Stimulated activated CD4-positive, alpha-beta T cell treated with anti-CD3 and anti-CD28 coated beads, Interleukin-2, amount 100 ng/mL, for 48 hours (primary cell): ENCODE measurements at places on chromosomes 11 and 22.

GRCh38 chr11:66470015-66470414, 3.3 kb downstream of the PELI3 start:
- no peak for DNase-seq

DNA sequence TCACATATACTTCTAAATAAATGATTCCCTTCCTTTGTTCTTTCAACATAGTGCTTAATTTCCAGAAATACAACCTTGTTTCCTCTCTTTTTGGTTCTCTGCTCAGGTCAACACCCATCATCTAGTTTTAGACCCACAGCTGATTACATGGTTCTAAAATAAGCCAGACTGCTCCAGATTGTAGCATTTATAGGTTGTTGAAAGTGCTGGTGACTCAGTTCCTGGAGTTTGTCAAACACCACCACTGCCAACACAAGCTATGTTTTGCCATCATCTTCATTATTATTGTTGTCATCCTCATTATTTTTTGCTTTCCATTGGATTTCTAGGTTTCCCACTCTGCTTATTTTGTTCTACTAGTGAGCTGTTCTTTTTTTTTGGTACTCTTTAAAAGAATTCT, 22.3 kb upstream of the MMP20 start:
- no peak for DNase-seq

DNA sequence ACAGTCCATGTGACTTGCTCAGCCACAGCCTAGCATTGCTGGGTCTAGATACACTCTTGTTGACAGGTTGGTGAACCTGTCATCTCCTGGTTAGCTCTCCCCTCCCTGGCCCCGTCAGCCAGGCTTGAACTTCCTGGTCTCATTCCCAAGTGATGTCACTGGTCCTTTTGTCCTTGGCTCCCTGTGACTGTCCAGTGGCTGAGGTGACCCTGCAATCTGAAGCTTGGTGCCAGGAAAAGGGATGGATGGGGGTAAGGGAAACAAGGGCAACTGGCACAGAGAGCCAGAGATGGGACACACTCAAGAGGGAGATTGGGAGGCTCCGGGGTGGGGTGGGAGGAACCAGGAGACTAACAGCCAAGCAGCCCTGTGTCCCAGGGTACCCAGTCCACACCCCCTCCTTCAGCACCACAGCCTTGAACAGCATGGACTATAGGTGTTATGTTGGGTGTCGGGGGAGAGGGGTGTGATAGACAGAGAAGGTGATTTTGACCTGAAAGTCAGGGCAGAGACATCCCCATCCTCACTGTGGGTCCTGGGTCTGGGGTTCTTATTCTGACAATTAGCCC, 63.8 kb upstream of the THY1 start:
- no peak for DNase-seq

- DNase-seq: no peak
Measured at GRCh38 chr22:39405346-39406085, 5.9 kb downstream of the TAB1 start.

- DNase-seq: peak; percentile 95
Measured at GRCh38 chr11:65888163-65888814, at the start of gene FIBP. FIBP (minus strand) TSS chr11:65888471; CDS start chr11:65888418, 53 bp downstream.

- DNase-seq: no peak
Measured at GRCh38 chr11:2084721-2085120, 54.5 kb downstream of the IGF2 start.

DNA sequence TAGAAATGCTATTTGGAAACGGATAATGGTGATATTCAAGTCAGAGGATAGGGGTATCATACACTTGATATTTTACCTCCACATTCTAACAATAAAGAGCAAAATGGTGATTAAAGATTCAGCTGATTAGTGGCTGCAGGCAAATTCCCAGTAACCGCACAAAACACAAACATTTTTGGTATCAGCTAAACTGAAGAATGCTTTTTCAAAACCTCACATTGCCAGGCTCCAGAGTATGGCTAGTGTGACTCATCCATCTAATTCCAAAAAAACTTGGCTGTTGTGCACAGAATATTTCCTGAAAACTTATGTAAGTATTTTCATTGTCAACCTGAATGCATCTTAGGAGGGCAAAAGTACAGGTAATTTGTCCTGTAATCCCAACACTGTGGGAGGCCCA, 10.9 kb downstream of the SRPRA start:
- DNase-seq: no peak

DNA sequence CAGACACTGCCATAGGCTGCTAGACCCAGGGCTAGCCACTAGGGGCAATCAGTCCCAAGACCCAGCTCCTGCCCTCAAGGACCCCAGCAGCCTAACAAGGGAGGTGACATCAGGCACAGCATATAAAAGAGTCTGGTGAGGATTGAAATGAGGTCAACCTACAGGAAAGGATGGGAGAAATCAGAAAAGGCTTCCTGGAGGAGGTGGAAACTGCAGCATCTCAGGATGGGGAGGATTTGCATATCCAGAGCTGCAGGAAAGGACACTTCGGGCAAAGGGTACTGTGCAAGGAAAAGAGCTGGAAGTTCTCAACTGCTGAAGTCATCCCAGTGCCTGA, 2.9 kb upstream of the ARFGAP2 start:
- DNase-seq: no peak

DNA sequence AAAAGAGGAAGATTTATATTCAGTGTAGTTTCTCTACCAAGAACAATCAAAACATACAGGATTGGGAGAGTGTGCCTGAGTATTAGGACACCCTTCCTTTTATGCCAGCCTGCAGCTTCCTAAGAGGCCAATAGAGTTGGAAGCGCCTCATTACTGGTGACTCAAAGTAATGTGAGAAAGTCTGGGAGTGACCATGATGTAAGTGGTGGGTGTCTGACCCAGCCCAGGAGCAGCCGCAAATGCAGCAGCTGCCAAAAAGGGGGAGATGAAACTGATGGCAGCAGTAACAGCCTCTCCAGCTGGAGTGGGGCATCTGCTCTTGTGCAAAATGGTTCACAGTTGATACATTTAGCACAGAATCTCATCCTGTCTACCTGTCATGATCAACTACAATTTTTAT, 62.0 kb downstream of the ZNF280B start:
- no peak for DNase-seq

- no peak for DNase-seq
Measured at GRCh38 chr11:83220260-83220659, 26.7 kb downstream of the ANKRD42 start.

- no peak for DNase-seq
Measured at GRCh38 chr11:134101282-134101681, 32.4 kb downstream of the JAM3 start.

- no peak for DNase-seq
Measured at GRCh38 chr11:85699957-85700741, 14.2 kb upstream of the CCDC89 start.

- no peak for DNase-seq
Measured at GRCh38 chr11:113644605-113645004, 61.5 kb downstream of the TMPRSS5 start.

GRCh38 chr11:22491555-22492225, 133.9 kb downstream of the FANCF start:
- DNase-seq: no peak

- DNase-seq: no peak
Measured at GRCh38 chr22:26325641-26326040, 103.4 kb upstream of the ASPHD2 start.

GRCh38 chr11:77748266-77748665, 72.3 kb downstream of the RSF1 start:
- DNase-seq: no peak

GRCh38 chr11:10026514-10026913, 267.5 kb downstream of the SBF2 start:
- DNase-seq: no peak

DNA sequence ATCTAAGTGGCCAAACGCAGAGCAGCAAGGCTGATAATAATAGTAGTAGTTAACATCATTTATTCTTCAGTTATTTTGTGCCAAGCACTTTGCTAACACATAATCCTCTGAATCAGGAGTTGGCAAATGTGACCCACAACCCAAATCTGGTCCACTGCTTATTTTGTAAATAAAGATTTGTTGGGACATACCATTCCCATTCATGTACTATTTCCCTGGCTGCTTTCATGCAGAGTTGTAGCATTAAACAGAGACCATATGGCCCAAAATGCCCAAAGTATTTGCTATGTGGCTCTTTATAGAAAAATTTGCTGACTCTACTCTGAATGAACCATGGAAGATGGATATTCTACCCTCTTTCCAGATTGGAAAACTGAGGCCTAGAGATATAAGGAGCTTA, 50.3 kb downstream of the COMMD9 start:
- DNase-seq: no peak

DNA sequence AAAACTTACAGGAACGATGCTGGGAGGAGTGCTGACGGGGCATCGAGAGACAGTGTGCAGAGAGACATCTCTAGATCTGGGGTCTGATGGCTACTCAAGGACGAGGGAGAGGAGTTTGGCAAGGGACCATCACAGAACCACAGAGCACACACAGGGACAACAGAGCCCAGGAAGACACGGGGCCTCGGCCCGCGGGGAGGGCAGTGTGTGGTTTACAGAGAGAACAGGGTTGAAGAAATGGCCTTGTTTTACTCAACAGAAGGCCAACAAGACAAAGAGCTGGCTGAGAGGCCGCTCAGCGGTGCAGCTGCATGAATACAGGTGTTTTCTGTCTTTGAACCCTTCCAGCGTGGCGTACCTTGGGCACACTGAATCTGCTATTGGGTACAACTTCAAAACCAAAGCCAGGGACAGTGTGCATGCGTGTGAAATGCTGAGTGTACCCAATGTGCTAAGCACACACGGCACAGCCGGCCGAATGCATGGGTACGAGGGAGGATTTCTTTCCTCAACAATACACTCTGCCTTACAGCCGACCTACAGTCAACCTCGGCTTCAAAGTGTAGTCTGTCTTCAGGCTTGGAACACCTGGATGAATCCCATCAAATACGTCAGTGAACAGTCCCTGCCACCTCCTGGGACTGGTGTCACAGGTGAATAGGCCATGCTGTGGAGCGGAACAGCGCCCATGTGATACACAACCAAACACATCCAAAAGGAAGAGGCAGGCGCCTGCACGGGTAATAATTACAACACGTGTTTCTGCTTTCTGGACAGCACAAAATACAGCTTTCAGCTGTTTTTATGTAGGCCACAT, 20.7 kb upstream of the BID start:
- DNase-seq: no peak

- DNase-seq: no peak
Measured at GRCh38 chr11:64264371-64264852, 13.1 kb downstream of the PLCB3 start.

- DNase-seq: no peak
Measured at GRCh38 chr11:36365907-36366306, 69.8 kb downstream of the PRR5L start.

- no peak for DNase-seq
Measured at GRCh38 chr11:111634981-111635705, 32.9 kb downstream of the SIK2 start.

- no peak for DNase-seq
Measured at GRCh38 chr11:44058275-44058674, 7.8 kb upstream of the ACCS start.

DNA sequence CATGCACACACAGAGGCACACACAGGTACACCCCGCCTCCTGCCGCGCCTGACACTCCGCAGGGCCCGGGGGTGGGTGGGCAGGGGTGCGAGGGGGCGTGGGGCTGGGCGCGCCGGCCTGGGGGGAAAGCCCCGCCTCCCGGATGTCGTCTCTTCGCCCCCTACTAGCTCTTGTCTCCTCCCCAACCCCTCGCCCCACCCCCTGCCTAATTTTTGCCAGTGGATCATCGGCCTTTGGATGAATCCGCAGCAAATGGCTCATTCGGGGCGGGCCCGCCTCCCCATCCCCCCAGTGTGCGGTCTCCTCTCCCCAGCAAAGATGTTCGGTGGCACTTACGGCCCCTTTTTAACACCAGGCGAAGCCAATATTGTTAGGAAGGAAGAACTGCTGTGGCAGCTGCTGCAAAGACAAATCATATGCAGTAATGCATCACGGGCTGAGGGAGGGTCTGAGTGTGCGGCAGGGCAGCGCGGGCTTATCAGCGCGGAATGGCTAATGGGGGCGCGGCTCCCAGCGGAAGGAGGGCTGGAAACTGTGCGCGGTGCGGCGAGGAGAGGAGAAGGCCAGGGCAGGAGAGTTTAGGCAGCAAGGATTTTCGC, 13.4 kb upstream of the NECTIN1 start:
- DNase-seq: no peak

- DNase-seq: peak; percentile 20
Measured at GRCh38 chr11:119056421-119056999, 495 bp downstream of the HYOU1 start.

GRCh38 chr11:102208835-102209234, 98.6 kb downstream of the YAP1 start:
- no peak for DNase-seq

DNA sequence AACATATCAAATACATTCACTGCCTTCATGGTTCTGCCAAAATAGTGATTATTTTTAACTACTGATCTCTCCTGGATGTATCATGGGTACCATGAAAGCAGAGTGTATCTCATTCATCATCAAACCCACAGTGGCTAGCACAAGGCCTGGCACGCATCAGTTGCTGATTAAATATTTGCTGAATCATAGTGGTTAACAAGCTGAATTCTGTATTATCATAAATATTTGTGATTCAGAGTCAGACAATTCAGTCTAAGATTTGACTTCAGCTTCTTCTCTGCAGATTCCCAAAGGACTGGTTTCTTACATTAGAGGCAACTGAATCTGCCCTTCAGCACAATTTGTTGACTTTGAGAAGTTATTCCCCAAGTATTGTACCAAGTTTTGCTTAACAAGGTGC, 715.8 kb upstream of the LRRC4C start:
- DNase-seq: no peak

- DNase-seq: no peak
Measured at GRCh38 chr11:16933756-16934603, 80.2 kb downstream of the PLEKHA7 start.

- DNase-seq: no peak
Measured at GRCh38 chr11:11349870-11350337, 3.1 kb downstream of the CSNK2A3 start.

GRCh38 chr11:36738292-36738861, 140.3 kb upstream of the RAG2 start:
- DNase-seq: no peak

DNA sequence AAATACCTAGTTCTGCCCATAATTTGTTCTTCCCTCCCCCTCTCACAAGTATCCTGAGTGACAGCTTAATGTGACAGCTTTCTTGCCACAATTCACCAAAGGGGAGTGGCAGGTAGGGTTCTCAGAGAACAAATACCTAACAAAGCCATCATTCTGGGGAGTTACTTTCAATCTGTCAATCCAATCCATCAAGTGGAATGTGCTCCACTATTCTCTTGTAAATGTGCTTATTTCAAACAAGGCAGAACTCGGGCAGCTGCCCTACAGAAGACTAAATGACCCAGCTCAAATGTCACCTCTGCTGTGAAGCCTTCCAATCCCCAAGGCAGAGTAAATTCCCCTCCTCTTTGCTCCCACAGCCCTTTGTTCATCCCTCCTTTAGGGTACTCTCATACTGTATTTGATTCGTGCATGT, 27.8 kb downstream of the LGR4 start:
- no peak for DNase-seq

GRCh38 chr11:17162376-17162775, 45.4 kb downstream of the PIK3C2A start:
- no peak for DNase-seq

GRCh38 chr11:117606211-117606610, 190.8 kb downstream of the DSCAML1 start:
- no peak for DNase-seq
